ENCODE measurements at places on chromosomes 1 and 21. TPM values are rescaled to one million over a fixed set of nuclear protein-coding genes. Genes with fewer than 3 reads are reported as not detected.

IL19 gene
- not detected for total RNA-seq

ABCA4 gene
- total RNA-seq: not detected

PLA2G2A gene
- total RNA-seq: not detected

AADACL4 gene
- total RNA-seq: not detected

WARS2 gene
- total RNA-seq: 8.1 TPM

TNFAIP8L2 gene
- not detected for total RNA-seq

DNA sequence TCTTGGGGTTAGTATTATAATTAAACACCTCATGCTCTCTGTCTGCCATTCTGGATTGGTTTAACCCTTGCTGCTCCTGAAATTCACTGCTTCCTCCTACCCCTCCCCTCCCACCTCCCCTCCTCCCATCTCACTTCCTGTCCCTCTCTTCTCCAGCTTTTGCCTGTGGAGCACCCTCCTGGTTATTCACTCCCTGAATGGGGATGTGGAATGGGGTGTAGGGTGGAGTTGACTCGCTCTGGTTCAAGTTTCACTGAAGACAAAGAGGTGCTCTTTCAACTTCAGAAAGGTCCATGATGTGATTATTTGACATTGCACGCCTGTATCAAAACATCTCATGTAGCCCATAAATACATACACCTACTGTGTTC lies 160.5 kb downstream of the PLXNA2 start:
- no peak for DNase-seq

- no peak for DNase-seq
These were observed 60.4 kb downstream of the UBE2U start for GRCh38 chr1:64263856-64264255.

- peak; percentile 47 for DNase-seq
These were observed 995 bp downstream of the ID3 start for GRCh38 chr1:23558140-23558871.

DNA sequence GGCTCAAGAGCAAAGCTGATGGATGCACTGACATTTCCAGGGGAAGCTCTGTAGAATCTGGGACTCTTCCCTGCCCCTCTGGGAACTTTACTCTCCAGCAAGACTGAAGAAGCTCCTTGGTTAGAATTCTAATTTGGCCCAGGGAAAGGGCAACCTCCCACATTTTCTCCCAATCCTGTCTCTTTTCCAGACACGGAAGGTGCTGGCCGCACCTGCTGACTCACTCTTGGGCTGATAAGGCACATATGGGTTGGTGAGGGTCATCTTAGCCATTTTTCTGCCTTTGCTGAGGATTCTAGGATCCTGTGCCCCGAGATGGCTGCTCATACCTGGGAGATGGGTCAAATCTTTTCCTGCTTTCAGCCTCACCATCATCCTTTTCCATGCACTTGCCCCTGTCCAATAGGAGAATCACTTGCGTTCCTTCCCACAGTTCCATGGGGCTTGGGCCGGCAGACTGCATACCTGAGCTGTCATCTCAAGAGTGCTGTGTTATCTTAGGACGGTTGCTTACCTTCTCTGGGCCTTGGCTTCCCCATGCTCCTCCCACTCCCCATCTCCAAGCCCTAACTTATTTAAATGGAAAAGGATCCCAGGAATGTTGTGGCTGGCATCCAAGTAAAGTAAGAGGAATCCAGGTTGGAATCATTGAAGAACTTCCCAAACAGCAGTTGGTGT lies 1.3 kb downstream of the TINAGL1 start:
- peak; percentile 53 for DNase-seq

GRCh38 chr1:63845346-63845745 lies 71.5 kb downstream of the ROR1 start:
- DNase-seq: no peak

DNA sequence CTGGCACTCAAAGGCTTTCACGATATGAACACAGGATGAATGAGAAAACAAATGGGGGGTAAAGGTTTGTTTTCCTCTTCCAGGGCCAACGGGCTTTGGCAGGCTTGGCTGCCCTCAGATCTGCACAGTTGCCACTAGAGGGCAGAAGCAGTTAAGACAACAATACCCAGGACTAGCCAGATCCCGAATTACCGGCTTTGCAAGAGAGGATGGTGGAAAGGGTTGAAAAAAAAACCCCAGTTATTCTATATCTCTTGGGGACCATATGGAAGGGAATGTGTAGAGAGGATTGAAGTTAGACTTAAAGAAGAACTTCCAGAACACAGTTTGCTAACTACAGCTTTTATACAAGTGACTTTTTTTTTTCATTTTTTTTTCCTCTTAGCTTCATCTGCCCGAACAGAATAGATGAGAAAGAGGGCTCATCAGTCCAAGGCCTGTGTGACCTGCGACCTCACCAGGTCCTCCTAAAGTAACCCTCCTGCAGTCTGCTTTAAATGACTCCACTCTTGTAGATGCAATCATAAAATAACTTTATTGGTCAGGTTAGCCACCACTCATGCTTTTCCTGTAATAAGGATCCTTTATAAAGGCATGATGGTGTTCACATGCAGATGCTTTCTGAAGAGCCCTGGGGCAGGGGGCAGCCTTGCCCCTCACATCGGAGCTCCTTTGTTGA lies 10.7 kb downstream of the FMOD start:
- peak; percentile 77 for DNase-seq

DNA sequence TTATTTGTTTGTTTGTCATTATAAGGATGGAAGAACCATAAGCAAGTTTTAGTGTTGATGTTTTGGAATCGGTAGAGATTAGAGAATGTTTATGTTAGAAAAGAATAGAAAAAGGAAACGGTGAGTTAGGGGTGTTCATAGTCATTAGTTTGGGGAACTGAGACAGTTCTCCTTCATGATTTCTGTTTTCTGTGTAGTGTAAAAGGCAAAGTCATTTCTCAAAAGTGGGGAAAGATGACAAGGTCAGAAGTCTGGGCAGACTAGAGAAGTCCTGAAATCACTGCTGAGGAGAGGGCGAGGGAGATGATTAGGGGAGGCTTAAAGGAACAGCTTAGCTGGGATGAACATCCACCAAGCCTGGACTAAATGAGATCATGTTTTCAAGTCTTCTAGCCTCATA lies 498.9 kb downstream of the TTLL7 start:
- no peak for DNase-seq

DNA sequence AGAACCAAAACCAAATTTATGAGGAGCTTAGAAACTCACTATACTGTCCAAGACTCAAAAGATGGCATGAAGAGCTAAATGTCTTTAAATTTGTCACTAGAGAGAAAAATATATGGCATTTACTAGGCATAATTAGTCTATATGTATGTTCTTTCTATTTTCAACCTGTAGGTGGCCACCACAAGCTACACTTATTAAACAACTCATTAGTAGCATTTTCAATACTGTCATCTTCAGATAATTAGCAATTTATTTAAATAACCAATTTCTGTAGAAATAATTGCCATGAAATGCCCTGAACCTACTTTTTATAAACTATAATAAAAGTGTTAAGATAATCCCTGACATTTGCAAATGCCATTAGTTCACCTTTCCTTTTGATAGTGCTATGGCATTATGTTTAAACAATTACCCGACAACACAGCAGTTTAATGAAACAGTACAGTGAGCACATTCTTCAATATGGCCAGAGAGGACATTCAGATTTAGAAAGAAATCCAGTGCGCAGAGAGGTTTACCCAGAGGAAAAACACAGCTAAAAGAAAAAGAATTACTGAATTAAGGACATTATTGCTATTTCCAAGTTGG lies 522.5 kb downstream of the PTBP2 start:
- DNase-seq: peak; percentile 31

GRCh38 chr1:226223157-226223785 lies at the start of gene MIXL1:
Gene MIXL1, plus strand, starts transcription at chr1:226223664. Its CDS starts 18 bp downstream, at chr1:226223682.
- DNase-seq: no peak

GRCh38 chr1:29970747-29971325 lies 734.5 kb downstream of the PTPRU start:
- no peak for DNase-seq

DNA sequence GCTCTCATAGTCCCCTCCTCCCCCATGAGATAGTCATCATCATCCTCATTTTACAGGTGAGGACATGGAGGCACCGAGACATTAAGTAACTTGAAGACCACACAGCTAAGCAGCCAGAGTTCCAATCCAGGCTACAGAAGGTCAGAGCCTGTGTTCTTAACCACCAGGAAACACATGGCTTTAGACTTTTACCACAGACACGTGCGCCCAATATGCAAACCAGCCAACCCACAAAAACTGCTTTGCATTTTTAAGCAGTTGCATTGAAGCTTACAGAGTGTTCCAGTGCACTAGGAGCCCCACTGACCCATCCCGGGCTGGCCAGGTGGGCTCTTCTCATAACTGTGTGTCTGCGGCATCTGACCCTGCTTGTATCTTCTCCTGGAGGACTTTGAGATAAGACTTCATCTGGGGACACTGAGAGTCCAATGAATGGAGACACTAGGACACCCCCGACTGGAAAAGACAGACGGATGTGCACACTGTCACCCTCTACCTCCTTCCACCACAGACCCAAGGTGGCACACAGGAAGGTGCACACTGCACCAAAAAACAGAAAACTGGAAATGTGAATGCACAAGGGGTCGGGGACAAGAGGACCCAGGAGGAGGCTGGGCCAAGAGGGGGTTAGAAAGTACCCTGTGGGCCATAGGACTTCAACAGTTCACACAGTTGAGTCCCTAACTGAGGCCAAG lies 56.4 kb downstream of the ETS2 start:
- DNase-seq: no peak

DNA sequence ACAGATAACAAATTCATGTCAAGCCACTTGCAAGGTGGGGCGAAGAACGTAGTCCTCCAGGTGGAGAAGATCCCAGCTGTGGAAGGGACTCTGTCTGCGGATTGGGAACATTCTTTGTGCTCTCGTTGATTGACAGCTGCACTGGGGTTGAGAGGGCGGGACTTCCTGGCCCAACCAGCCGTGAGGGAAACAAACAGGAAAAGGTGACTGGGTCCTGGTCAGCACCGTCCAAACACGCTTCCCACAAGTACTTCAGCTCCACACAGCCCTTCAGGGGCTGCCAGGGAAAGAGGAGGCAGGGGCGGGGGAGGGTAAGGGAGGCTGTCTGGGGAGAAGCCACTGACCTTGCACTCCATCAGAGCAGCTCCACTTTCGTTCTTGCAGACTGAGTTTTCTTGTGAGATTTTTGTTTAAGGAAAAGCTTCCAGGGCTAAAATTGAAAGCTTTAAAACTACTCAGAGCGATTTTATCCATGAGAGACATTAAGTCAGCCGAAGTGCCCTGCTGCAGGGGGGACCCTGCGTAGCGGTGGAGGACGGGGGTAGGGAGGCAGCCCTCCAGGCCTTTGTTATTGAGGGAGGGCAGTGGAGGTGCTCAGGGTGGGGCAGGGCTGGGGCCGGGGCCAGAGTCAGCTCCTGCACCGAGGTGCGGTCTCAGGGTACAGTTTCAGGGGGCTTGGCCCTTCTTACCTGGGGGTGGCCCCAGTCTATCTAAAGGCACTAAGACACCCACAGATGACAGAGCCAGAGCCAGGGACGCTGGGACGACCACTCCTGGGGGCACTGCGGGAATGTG lies 21.6 kb upstream of the STUM start:
- peak; percentile 30 for DNase-seq

DNA sequence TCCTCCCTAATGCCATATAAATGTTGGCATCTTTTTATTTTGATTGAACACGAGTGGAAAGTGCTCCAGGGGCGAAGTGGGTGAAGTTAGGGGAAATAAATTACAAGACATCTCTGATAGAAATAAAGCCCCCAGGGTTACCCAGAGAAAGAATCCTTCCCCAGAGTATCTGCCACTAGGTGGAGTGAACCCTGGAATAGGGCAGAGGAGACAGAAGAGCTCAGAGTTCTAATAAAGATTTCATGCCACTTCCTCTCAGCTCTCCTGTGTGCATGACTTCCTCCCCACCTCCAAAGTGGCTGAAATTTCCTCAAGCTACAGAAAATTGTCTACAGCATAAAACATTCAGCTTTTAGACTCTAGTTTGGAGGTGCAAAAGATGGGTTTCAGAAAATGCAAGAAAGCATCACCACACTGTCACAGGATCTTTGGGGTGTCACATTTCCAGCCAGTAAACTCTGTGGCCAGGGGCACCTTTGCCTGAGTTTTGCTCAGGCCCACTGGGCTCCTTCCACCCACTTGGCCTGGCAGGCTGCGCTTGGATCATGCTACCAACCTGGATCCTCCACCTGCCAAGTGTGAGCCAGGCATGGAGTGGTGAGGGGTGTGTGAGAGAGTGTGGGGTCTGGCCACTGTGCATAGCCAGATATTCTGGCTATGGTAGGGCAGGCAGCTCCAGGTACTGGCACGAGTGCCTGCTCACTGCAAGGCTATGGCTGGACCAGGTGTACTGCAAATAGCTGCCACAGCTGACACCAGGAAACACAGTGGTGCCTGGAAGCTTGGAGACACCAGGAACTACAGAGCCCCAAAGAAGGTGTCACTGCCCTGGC lies 208.8 kb upstream of the USP25 start:
- DNase-seq: peak; percentile 7

DNA sequence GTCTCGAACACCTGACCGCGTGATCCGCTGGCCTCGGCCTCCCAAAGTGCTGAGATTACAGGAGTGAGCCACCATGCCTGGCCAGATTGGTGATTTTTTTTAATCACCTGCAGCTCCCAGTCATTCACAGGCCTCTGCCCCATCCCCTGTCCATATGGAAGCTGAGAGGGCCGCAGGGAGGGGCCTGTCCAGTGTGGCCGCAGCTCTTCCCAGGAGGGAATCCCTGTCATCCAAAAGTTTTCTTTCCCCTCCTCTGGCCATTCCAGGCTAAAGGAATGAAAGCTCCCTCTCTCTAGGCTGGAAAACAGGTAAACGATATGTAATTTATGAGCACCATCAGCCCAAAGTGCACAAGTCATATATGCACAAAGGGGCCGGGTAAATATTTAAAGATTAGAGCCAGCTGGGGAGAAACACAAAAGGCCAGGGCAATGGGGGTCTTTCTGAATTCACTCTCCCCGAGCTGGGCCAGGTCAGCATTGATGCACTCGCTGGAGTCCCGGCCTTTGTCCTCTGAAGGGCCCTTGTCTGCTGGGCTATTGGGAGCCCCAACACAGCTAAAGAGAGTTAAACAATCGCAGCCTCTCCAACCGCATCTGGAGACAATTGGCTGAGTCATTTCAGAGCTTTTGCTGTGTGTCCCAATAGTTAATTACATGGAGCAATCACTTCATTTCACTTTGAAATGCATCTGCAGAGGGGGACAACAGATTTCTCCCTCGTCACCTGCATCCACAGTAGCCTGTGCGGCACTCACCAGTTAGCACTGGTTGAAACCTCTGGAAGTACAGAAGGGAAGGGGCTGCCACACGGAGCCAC lies 3.8 kb upstream of the HES3 start:
- DNase-seq: no peak

DNA sequence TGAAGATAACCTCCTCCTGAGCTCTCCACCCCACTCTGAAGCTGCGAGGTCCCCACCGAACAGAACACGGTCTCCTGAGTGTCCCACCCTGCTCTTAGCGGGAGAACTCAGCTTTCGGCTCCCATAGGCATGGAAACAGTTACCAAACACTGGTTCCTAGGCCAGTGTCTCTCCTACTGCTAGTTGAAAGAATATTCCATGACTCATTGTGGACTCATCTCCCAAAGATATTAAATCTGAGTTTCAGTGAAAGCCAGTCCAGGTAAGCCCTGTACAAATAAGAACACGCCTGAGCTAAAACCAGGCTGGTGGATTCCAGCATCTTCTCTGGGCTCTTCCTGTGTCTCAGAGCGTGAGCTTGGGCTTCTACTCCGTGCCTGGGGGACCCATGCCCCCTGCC lies 107.5 kb upstream of the CLDN14 start:
- peak; percentile 30 for DNase-seq
